CD8-positive, alpha-beta memory T cell (primary cell): ENCODE measurements at places on chromosomes 2 and 18.
A peak's percentile ranks its signal among the peaks of the same experiment; 100 is the strongest.

DNA sequence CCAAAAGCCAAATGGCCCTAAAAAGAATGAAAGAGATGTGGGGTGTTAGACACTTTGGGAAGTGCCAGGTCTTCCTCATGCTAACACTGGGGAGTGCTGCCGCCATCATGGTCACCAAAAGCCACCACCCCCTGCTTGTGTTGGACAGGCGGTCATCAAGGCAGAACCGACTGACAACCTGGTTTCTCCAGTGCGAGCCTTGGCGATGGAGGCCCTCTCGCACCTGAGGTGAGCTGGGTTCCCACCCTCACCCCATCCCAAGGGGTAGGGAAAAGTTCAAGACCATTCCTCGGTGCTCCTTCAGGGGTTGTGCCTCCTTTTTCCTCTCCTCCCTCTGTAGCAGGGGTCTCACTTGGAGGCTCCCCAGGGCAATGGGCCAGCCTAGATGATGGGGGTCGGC, 33.6 kb downstream of the MROH2A start:
- H3K27me3 ChIP-seq: peaks cover 5% of the 10 kb centered on the region
- H3K36me3 ChIP-seq: no peaks in the 10 kb centered on the region
- DNase-seq: no peak
- H3K4me3 ChIP-seq: no peak overlapping the region
- no peaks in the 10 kb centered on the region for H3K4me1 ChIP-seq
- H3K27ac ChIP-seq: no peak overlapping the region

GRCh38 chr18:11308499-11308898, 159.1 kb upstream of the PIEZO2 start:
- H3K27ac ChIP-seq: no peak overlapping the region
- no peak overlapping the region for H3K4me3 ChIP-seq
- H3K36me3 ChIP-seq: no peaks in the 10 kb centered on the region

- H3K27ac ChIP-seq: no peak overlapping the region
- H3K36me3 ChIP-seq: no peaks in the 10 kb centered on the region
- no peak overlapping the region for H3K4me3 ChIP-seq
Observed at GRCh38 chr2:69309351-69310110, 77.5 kb downstream of the GFPT1 start.

DNA sequence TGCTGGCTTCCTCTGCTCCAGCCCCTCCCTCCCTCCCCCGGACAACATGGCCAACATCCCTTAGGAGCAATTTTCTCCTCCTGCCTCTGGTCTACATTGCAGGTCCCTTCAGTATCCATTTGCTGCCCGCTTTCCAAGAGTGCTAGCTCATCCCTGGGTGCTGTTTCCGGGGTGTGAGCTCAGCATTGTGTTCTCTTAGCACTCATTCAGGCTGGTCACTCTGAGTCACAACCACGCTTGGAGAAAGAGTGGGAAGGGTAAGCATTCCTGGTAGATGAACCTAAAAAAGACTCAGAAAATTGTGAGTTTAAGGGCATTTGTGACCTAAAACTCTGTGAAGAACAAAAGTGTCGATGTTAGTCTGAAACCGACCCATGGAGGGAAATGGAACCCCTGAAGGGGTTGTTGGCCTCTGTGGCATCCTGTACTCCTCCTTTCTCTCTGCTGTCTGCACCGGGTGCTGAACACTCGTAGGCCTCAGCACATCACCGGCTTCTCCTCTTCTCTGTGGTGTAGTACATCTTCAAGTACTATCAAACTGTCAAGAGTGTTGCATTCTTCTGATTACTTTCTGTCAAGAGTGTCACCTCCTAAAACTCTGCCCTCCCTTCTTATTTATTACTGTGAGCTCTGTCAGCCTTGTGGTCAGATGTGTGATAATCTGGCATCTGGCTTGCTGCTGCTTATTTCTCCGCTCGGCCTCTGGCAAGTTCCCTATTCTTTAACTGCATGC, 73.0 kb downstream of the CTNNA2 start:
- DNase-seq: no peak
- H3K36me3 ChIP-seq: no peaks in the 10 kb centered on the region
- H3K27me3 ChIP-seq: no peaks in the 10 kb centered on the region
- no peak overlapping the region for H3K27ac ChIP-seq

DNA sequence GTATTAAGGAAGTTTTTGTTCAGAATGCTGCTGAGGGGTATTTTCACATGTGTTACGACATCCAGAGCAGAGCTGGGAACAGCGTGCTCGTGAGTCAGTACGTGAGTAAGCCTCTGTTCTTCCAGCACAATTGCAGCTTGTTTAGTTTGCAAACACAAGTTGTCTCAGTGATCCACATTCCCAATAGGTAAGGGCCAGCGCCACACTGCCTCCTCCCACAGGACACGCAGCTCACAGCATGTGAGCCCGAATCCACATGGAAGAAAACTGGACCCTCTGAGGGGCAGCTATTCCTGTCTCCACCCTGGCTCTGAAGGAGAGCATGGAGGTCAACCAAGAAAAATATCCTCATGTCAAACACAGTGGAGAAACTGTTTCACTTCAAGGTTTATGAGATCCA, 173.9 kb upstream of the PID1 start:
- H3K36me3 ChIP-seq: no peaks in the 10 kb centered on the region
- H3K4me1 ChIP-seq: no peaks in the 10 kb centered on the region
- no peak overlapping the region for H3K27ac ChIP-seq

GRCh38 chr18:62863579-62864001, 148.2 kb downstream of the PHLPP1 start:
- H3K36me3 ChIP-seq: no peaks in the 10 kb centered on the region
- no peak overlapping the region for H3K27ac ChIP-seq
- no peaks in the 10 kb centered on the region for H3K27me3 ChIP-seq
- no peak overlapping the region for H3K4me3 ChIP-seq
- no peak for DNase-seq

DNA sequence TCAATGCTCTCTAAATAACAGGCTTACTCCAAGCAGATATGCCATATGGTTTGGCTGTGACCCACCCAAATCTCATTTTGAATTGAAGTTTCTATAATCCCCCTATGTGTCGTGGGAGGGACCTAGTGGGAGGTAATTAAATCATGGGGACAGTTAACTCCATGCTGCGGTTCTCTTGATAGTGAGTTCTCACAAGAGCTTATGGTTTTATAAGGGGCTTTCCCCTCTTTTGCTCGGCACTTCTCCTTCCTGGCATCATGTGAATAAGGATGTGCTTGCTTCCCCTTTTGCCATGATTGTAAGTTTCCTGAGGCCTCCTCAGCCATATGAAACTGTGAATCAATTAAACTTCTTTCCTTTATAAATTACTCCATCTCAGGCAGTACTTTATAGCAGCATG, 302.7 kb upstream of the ZC3H15 start:
- DNase-seq: no peak
- no peak overlapping the region for H3K27ac ChIP-seq
- H3K4me3 ChIP-seq: no peak overlapping the region
- no peaks in the 10 kb centered on the region for H3K36me3 ChIP-seq

DNA sequence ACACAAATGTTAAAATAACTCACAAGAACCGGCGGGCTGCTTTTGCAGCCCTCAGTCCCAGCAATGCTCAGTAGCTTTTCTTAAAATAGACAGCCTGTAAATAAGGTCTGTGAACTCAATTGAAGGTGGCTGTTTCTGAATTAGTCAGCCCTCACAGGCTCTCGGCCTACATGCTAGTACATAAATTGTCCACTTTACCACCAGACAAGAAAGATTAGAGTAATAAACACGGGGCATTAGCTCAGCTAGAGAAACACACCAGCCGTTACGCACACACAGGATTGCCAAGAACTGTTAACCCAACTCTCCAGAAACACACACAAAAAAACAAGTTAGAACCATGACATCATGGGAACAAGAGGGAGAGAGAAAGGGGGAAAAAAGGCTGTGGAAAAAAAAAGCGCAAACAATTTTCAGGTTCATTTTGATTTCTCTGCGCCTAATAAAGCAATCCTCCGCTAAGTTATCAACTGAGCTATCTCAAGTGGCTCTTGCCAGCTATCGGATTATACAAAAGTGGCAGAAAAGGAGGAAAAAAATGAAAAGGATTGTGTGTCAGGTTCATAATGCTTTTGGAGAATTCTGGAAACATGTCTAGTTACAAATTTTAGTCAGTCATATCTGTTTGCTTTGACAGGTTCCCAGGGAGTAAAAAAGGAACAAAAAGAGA, 89.1 kb downstream of the ZEB2 start:
- no peaks in the 10 kb centered on the region for H3K36me3 ChIP-seq
- H3K27ac ChIP-seq: peak overlapping the region; percentile 30
- no peak for DNase-seq

- H3K36me3 ChIP-seq: no peaks in the 10 kb centered on the region
- no peak overlapping the region for H3K27ac ChIP-seq
- no peak for DNase-seq
- no peaks in the 10 kb centered on the region for H3K27me3 ChIP-seq
Observed at GRCh38 chr18:55557211-55557610, 30.8 kb downstream of the TCF4 start.

DNA sequence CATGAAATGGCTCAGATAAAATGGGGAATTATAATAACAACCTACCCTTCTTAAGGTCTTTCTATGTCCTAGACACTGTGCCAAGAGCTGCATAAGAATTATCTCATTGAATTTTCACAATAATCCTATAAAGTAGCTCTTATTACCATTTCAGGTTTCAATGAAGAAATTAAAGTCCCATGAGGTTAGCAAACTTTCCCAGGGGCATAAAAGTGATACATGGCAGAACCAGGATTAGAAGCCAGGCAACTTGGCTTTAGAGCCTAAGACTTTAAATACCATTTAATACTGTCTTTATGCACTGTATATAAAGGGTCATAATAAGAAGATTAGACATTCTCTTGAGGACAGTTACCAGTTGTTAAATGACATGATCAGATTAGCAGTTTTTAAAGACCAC, 130.1 kb downstream of the GCA start:
- no peaks in the 10 kb centered on the region for H3K27me3 ChIP-seq
- H3K36me3 ChIP-seq: no peaks in the 10 kb centered on the region
- no peak overlapping the region for H3K27ac ChIP-seq
- no peaks in the 10 kb centered on the region for H3K4me1 ChIP-seq

- no peak overlapping the region for H3K4me3 ChIP-seq
- no peak overlapping the region for H3K27ac ChIP-seq
- no peak for DNase-seq
- H3K27me3 ChIP-seq: no peaks in the 10 kb centered on the region
Observed at GRCh38 chr18:45201489-45201888, 413.8 kb upstream of the SLC14A2 start.

DNA sequence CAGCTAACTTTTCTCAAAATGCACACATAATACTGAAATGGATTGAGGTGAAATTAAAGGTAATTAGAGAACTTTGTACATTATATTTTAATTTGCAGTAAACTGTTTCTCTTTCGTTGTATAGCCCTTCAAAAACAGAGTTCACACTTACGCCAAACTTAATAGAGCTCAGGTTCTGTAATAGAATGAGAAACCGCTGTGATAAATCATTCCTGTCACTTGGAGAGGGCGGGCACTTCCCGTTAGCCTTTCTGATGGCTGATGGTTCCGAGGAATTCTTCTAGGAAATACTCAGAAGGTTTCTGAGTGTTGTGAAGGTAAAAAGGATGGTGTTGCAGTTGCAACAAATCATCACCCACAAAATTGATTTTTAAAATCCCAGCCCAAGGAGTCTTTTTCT, 155.8 kb upstream of the ALKAL2 start:
- H3K27me3 ChIP-seq: no peaks in the 10 kb centered on the region
- H3K4me3 ChIP-seq: no peak overlapping the region
- no peak for DNase-seq

DNA sequence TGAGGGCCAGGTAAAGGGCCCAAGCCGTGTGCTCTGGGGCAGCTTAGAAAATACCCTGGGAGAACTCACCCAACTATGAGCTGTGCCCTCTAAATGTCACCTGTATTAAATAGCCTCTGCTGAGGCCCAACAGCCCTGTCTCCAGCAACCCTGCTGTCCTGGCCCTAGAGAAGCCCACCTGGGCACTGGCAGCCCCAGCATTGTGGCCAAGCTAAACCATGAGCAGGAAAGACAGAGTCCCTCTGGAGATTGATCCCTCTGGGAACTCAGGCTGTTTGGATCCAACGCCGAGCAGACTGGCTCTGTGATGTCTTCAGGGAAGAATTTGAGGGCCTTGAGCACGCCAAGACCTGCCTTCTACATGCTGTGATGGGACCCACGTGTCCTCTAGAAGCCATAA, 126.5 kb downstream of the TTC32 start:
- DNase-seq: no peak
- H3K36me3 ChIP-seq: no peaks in the 10 kb centered on the region

DNA sequence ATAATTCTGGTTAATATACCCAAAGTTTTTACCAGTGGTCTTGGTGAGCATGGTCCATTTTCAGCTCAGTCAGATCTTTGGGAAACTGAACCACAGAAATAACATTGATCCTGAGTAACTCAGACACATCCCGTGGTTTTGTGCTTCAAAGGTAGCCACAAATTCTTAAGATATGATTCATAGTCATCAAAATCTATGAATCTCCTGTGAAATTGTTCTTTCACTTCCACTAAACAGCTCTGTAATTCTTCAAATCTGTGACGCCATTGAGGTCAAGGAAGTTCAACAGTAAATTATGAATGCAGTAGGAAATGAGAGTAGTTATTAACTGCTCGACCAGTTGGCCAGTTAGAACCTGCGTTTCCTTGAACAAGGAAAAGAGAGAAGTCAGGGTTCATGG, 147.3 kb downstream of the IRS1 start:
- no peak overlapping the region for H3K4me3 ChIP-seq
- no peak for DNase-seq
- no peak overlapping the region for H3K27ac ChIP-seq
- no peaks in the 10 kb centered on the region for H3K36me3 ChIP-seq
- H3K27me3 ChIP-seq: no peaks in the 10 kb centered on the region

GRCh38 chr2:108936076-108936864, 52.8 kb downstream of the EDAR start:
- no peaks in the 10 kb centered on the region for H3K27me3 ChIP-seq
- DNase-seq: no peak
- peaks cover 11% of the 10 kb centered on the region for H3K4me1 ChIP-seq
- no peak overlapping the region for H3K4me3 ChIP-seq
- no peaks in the 10 kb centered on the region for H3K36me3 ChIP-seq

DNA sequence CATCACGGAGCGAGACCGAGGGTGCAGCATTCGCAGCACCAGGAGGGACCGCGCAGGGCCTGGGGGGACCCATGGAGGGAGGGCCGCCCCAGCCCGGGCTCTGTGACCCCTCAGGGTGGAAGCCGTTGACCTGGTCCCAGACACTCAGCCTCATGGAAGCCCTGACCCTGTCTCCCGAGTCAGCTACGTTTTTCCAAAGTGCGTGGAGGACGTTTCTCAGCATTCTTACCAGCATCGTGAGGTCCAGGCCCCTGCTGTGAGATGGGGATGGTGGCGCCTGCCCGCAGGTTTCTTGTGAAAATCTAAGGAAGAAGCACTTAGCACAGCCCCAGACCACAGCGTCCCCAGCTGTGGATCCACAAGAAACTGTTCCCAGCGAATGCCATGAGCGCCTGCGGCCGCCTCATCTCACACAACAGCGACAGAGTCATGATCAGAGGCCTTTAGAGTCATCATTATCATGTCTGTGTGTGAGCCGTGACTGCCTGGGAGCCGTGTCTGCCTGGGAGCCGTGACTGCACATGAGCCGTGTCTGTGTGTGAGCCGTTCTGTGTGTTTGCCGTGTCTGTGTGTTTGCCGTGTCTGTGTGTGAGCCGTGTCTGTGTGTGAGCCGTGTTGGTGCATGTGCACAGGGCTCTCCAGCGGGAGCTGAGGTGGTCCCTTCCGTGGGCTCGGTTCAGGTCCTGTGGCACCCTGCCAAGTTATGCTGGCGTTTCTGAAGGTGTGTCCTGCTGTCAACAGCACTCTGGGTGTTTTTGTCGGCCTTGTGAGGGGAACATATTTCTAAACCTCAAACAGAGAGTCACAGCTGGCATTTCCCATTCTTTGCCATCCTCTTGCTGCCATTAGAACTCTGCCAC, 49.2 kb upstream of the KCNG2 start:
- no peak overlapping the region for H3K27ac ChIP-seq
- no peak overlapping the region for H3K4me3 ChIP-seq
- no peak for DNase-seq
- H3K36me3 ChIP-seq: no peaks in the 10 kb centered on the region
- H3K27me3 ChIP-seq: no peaks in the 10 kb centered on the region
